T-helper 2 cell (primary cell): ENCODE measurements at places on chromosomes 3 and 15.

- no peak for DNase-seq
Measured at GRCh38 chr15:45535486-45536042, 13.0 kb upstream of the SLC30A4 start.

DNA sequence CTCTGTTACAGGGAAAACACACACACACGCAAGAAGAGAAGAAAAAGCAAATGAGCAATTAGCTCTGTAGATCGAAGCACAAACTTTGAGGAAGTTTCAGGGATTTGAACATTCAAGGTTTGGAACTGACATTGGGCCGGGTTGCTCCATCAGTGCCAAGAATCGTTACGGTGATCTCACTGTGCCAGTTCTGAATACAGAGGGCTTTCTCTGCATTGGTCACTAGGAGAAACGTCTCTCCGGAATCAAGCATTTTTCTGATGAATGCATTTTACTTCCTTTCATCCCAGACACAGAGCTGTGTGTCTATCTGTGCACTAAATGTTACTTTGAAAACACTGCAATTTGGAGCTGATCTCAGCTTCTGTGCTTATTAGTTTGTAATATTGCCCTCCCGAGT is 11.2 kb downstream of the HRH1 start:
- no peak for DNase-seq

- DNase-seq: no peak
Measured at GRCh38 chr15:40379853-40380252, 2.7 kb upstream of the KNSTRN start.

DNA sequence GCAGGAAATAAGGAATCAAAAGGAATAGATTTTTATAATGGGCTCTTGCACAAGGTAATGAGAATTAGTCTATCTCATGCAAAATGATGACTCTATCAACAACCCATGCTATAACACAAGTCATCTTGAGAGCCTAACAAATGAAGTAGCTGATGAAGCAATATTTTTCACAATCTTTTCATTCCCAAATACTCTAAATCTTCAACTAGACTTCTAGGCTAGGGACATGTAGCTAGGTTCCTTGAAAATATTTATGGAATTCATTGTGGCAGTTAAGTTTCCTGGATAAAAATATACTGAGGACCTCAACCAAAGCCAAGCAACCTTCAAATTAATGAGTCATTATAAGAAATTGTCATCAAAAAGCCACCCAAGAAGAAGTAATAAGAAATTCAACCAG is 55.4 kb downstream of the DCBLD2 start:
- DNase-seq: no peak

- no peak for DNase-seq
Measured at GRCh38 chr3:10289077-10289476, 3.7 kb downstream of the GHRL start.

GRCh38 chr3:112149136-112149535 is 16.1 kb upstream of the GCSAM start:
- DNase-seq: no peak

GRCh38 chr3:10852066-10852808 is 36.2 kb downstream of the SLC6A11 start:
- DNase-seq: no peak

DNA sequence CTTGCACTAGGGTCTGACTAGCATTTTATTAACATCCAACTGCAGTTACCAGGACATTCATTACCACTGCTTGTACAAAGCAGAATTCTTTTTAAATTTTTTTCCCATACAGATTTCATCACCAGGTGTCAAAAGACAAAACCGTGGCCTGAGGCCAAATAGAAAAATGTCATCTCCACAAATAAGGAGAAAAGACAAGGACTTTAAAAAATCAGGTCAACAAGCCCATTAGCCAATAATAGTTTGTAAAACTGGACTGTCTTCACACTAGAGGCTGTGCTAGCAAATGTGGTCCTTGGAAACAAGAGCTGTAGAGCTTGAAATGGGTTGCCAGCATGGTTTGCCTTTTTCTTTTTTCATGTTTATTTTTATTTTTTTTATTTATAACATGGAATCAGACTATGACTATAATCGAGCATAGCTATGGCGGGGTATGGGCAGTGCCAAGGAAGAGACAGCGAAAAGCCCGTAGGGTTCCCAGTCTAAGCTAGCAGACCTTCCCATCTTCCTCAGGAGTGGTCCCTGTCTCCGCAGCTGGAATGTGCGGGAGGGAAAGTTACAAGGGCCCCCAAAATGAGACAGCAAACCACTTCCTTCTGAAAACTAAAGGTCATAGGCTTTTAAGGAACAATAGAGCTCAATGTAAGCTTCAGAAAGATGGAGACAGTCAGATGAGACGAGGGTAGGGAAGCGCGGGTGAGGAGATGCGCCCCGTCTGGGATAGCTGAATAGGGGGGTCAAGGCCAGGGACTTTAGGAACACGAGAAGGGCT is 1.5 kb downstream of the PTPN9 start:
- no peak for DNase-seq

GRCh38 chr15:34122771-34123183 is 20.9 kb downstream of the PGBD4 start:
- DNase-seq: no peak

DNA sequence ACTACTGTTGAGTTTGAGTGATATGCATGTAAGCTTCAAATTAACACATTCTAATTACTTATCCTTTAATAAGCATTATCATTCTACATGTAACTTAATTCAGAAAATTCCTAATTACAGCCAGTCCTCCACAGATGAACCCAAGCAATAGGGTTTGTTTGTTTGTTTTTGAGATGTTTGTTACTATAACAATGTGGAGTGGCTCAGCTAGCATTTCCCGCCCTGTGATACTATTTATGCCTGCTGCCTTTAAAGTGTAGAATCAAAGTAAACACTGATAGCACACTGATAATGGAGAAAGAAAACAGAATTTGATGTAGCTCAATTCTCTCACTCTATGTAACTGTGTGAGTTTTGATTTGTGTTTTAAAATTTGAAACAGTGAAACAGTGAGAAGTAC is 105.1 kb upstream of the IGF1R start:
- DNase-seq: no peak

DNA sequence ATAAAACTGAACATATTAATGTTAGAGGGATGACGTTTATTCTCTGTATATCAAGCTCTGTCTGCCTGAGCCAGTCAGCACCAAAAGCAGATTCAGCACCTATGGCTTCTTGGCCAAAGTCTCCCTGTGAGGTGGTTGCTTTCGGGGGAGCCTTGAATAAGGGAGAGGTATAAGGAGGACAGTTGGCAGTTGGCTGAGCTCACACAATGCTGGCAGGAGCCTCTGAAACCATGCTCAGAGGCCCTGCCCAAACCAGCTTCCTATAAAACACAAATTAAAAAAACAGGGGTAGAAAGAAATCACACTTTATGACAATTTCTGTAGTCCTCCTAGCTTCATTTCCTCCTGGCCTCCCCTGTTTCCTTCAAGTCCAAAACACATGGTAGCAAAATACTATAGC is 18.8 kb downstream of the ARHGEF3 start:
- DNase-seq: peak; percentile 56

- no peak for DNase-seq
Measured at GRCh38 chr15:24627443-24627842, 48.1 kb upstream of the NPAP1 start.

DNA sequence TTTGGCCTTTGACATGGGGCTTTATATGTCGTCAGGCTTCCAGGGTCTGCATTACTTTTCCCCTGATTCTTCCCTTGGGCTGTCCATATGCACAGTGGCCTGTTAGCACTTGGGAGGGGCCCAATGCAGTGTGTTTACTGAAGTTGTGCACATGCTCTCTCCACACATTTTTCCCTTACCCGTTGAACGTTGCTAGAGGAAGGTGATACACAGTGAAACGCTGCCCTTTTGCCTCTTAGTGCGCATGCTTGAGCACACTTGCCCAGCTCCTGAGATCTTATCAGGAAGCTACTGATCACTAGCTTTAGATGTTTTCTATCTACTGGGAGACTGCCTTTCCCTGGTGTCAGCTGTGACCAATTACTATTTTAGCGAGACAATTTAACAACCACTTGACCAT is 1198.0 kb downstream of the ROBO1 start:
- no peak for DNase-seq

GRCh38 chr3:189638276-189639031 is 7.3 kb downstream of the TP63 start:
- DNase-seq: no peak

- no peak for DNase-seq
Measured at GRCh38 chr3:45441584-45442310, 53.4 kb downstream of the LARS2 start.

- no peak for DNase-seq
Measured at GRCh38 chr15:58115692-58116091, 22.5 kb upstream of the AQP9 start.

GRCh38 chr3:128783774-128784173 is 57.8 kb downstream of the RAB7A start:
- DNase-seq: no peak

DNA sequence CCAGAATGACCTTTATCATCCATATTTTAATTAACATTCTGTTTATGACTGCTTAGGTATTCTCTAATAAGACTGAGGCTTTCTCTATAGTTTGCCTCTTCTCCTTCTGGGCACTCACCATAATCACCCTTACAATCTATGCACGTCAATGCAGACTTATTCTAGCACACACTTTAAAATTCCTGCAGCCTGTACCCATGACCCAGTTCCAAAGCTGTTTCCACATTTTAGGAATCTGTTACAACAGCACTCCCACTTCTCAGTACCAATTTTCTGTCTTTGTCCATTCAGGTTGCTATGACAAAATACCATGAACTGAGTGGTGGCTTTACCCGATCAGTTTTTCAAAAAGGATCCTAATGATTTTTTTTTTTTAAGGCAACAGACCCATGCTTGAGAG is 103.5 kb downstream of the SOX14 start:
- DNase-seq: no peak

- no peak for DNase-seq
Measured at GRCh38 chr15:38297623-38298388, 45.2 kb downstream of the SPRED1 start.

DNA sequence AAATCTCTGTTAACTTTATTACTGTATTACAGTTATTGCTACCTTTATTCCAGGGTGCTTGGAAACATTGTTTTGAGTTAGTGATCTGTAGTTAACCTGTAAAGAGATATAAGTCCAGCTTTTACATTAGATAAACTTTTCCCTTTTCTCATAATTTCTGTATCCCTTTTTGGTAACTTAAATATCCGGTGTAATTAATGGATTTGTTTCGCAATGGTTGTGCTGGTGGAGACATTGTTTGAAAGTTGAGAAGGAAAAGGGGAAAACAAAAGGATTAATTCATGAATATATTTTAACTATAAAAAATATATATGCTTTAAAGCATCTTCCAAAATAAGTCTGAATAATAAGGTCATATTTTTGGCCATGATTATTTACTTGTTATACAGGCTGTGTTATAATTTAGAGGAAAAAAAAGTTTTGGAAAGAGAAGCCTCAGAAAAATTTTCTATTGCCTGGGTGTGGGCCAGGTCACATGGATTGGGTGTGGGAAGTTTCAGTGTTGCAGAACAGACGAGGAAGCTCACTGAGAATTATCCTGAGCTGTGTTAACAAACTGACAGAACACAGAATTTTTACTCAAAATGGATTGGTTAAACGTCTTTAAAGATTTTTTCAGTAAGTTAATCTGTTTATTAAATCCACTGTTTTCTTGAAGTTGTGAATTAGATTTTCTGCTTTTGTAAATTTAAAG is 27.7 kb upstream of the IL20RB start:
- DNase-seq: no peak

DNA sequence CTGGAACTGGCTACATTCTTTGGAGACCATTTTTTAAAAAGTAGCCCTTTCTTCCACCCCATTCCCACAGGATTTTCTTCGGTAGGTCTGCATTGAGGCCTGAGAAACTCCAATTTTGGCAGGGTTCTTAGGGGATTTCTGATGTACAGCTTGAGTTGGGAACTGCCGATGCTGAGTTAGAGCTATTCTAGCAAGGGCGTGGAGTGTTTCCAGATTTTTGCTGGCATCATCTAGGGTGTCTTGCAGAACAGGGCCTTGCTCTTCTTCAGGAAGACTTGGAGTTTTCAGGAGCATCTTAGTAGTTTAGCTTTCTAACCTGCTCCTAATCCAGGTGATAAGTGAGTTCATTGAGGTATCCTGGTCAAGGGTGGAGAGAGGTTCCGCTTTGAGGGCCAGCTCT is 41.0 kb downstream of the SV2B start:
- DNase-seq: no peak

- DNase-seq: no peak
Measured at GRCh38 chr3:70333080-70333479, 20.6 kb upstream of the MDFIC2 start.

DNA sequence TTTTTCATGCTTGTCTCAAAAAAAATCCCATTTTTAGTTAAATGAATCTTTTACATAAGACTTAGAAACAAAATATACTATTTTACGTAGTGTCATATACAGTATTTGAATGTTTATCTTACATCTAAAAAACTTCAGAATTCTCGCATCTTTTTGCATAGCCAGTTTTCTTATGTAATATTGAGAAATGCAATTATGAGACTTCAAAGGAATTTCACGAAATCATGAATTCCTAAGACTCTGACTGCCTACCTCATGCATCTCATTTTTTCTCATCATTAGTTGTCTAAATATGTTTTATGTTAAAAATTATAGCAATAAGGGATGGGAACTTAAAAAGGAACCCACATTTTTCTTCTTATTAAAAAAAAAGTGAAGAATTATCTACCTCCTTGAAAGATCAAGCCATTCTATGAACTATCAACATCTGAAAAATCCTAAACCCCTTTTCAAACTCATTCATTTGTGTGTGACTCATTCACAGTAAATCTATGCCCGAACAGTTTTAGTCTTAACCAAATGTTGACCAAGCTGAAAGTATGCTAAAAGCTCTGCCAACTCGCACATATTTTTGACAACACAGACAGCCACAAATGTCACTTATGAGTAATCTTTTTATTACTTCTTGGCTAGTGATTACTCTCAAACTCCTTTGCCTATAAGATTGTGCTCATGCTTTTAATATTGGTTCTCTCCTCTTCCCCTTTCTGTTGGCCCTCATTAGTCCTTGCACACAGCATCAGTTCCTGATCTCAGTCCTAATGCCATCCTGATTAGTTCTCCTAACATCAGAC is 115.9 kb downstream of the DCLK3 start:
- DNase-seq: no peak

GRCh38 chr3:181920409-181920808 is 208.7 kb downstream of the SOX2 start:
- DNase-seq: no peak

DNA sequence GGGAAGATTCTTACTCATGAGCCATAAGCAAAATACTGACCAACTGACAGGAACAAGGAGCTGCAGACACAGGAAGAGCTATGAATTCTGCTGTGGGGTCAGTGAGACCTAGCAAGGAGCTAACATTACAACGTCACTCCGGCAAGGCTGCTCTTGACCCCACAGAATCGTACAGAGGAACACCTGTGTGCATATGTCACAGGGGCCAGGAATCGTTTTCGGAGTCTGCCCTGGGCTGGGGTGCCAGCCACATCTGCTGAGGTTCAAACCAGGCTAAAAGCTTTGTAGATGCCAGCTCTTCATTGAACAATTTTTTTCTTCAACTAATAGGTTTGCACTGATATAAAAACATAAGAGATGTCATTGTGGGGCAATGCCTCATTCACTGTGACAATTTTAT is 82.6 kb downstream of the LRRK1 start:
- DNase-seq: no peak

- DNase-seq: no peak
Measured at GRCh38 chr3:112741983-112742382, 101.0 kb upstream of the CCDC80 start.
